NCI-H226 (cell line): ENCODE measurements at places on chromosomes 3 and 15.

DNA sequence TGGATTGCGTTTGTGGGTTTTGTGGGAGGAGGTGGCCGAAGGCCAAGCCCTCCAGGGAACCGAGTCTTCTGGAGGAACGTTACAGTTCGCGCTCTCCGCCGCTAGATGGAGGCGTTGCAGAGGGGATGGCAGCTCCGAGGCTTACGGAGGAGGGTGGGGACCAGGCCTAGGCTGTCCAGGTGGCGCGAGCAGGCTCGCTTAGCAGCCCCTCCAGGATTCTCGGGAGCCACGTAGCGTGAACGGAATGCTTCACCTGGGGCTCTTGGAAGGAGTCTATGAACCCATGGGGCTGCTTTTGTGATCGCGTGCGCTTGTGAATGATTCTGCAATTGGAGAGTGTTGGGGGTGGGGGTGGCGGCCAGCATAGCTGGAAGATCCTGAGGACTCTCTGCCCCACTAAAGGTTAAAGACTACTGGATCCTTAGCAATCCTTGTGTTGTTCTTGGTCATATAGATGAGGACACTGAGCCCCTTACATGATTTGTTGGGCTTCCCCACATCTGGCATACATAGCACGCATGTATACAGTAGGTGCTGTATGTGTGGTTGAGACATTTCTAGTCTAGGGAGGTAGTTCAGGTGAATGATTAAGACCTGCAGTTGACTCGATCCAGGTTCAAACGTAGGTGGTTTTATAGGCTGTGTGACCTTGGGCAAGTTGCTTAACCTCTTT is 25.7 kb downstream of the FAM3D start:
- DNase-seq: peak; percentile 73

- peak; percentile 79 for DNase-seq
These were observed 142.9 kb upstream of the TP63 start for GRCh38 chr3:189488241-189488767.

- no peak for DNase-seq
These were observed 125.6 kb downstream of the SMAD6 start for GRCh38 chr15:66827698-66828055.

DNA sequence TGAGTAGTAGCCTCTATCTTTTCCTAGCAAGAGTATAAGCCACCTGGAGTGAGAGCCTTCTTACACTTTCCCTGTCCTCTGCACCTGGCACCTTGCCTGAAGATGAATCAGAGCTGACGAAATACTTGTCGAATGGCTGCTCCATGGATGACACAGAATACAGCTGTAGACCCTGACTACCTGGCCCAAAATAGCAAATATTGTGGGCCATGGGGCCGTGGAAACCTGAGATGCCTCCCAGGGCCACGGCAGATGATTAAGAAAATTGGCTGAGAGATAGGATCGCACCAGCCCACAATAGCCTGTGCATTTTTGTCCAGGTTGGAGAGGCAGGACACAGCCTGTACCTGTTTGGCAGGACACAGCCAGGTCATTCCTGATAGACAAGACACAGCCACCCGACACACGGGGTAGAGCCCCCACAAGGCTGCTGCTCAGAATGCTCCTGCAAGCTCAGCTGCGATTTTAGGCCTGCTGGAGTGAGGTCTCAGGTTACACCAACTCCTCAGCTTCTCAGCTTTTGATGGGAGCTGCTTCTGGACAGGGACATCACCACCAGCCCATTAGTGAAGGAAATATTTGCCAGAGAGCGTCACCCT is 22.9 kb upstream of the TPM1 start:
- peak; percentile 81 for DNase-seq

DNA sequence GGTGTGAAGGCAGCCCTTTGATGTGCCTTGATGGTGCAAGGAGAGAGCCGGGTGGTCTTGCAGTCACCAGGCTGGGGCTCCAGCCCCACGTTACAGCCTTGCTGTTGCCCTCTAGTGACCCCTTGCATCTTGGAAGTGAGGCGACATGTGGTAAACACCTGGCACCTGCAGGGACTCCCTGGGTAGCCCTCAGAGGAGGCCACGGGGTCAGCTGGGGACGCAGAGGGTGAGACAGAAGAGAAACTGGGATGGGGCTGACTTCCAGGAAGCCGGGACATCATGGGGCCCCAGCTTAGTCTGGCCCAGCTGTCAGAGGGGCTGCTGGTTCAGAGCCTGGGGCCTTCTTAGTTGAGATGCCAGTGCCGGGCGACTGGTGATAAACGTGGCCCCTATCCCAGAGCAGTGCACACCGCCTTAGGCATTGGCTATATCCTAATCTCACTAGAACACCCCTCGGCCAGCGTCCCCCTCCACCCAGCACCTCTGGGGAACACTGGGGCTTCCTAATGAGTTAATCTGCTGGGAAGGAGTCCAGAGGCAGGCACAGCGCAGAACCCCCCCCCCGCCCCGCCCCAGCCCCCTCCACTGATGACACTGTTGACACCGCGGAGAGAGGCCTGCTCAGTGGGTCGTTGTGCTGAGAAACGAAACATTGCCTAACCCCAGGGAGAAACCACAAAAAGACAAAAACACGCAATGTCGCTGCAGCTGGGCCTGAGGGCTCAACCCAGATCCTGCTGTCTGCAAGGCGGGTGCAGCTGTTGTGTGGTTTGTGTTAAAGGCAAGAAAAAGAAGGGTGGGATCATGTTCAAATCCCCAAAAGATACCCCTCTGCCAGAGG is 60.5 kb upstream of the KLF13 start:
- DNase-seq: no peak

DNA sequence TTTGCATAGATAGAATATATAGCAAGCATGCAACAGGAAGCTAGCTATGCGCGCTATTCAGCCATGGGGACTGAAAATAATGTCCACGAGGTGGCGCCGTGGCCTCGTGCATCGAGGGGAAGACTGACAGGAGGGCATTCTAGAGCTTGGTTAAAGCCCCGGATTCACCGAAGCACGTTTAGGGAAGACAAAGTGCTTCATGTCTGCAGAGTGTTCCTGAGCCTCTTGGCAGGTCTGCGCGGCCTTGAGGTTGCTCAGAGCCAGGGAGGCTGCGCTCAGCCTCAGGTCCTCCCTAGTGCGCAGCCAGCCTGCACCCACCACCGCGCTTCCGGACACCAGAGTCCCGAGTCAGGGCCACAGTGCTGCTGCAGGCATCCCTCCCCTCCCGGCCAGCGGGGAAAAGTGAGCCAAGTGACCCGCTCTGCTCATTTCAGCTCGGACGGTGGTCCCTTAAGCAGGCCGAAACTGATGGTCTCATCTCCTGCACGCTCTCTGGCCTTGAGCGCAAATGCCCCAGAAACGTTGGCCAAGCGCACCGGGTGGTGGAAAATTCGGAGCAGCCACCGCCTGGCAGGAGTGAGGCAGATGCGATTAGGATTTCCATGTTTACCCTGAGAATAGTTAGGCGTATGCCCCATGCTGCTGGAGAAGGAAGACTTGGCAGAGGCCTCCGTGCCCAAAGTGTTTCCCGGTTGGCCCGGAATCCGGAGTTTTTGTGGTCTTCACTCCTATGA is 24.8 kb downstream of the GABRA5 start:
- DNase-seq: no peak

DNA sequence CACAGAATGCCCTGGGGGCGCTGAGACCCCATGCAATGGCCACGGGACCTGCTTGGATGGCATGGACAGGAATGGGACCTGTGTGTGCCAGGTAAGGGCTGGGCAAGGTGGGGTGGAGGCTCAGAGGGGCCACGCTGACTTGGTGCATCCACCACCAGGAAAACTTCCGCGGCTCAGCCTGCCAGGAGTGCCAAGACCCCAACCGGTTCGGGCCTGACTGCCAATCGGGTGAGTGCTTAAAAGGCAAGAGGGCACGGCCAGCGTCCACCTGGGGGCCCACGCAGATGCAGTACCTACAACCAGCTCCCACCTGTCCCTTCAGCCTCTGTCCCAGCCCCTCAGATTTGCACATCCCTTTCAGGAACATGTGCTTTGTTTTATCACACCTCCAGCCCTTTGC is 6.9 kb downstream of the STAB1 start:
- DNase-seq: no peak

DNA sequence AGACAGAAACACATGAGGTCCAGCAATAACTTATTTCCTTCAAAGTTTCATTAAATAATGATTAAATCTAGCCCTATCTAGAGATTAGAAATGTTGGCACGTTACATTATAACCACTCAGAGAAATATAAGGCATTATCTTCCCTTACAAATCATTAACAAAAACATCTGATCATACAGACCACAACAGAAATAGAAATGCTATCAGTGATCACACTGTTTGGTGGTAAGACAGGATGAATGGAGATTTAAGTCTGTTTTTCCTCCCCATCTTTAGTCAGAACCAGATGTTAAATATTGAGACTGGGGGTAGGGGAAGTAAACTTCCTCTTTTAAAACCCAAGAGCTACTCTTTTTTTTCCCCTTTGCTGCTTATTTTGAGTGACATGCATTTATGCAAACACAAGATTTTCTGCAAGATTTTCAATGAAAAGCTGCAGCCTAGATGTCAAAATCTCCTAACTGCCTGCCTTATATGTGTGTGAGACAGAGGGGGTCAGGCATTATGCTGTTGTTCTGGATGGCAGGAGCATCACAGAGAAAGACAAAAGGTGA is 70.4 kb downstream of the CBLB start:
- no peak for DNase-seq

- no peak for DNase-seq
These were observed 29.6 kb upstream of the TRPC1 start for GRCh38 chr3:142694225-142694624.

DNA sequence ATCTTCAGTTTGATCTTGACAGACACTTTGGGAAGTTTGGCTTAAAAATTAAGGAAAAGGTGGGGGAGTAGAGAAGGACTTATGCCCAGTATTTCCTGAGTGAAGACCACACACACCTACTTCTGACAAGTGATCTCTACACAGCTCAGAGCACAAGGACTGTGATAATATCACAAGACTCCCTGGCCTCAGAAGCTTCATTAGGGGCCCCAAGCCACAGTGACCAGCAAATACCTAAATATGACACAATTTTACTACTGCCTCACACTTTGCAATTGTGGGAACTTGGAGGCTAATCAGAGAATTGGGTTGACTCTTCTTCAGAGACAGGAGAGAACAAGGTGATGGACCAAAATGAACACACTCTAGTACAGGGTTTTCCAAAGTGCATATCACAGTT is 2.6 kb downstream of the ILDR1 start:
- DNase-seq: no peak

GRCh38 chr15:45376300-45376928 is 1.9 kb downstream of the GATM start:
- no peak for DNase-seq

DNA sequence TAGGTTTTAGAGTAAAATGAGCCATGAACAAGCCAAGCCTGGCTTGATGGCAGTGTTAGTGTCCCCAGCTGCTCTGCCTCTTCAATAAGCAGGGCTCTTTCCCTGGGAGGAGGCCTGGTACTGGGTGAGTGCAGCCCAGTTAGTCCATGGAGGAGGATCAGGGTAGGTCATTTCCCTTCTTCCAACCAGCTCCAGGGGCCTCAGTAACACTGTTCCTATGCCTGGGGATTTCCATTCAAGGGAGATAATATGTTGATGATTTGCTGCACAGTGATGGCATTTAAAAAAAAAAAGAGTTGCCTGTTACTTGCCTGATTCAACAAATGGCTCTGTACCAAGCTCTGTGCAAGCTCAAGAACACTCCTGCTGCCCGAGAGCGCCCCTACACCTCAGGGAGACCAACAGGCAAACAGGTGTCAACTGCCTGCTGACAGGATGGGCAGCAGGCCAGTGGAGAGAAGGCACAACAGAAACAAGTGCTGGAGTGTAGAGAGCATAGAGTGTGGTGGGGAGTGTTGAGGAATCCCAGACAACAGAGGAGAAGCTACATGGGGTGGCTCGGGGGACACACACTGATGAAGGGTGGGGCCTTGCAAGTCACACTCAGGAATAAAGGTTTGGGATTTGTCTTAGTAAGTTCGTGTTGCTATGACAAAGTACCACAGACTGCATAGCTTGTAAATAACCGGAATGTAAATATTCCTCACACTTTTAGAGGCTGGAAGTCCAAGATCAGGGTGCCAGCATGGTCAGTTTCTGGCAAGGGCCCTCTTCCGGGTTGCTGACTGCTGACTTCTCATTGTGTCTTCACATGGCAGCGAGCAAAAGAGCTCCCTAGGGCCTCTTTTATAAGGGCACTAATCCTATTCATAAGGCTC is 78.6 kb upstream of the PXYLP1 start:
- DNase-seq: no peak

GRCh38 chr3:140530603-140531002 is 147.3 kb upstream of the TRIM42 start:
- DNase-seq: peak; percentile 33

GRCh38 chr3:125378762-125379161 is 3.6 kb upstream of the ZNF148 start:
- no peak for DNase-seq

GRCh38 chr15:85154061-85154460 is 172.4 kb downstream of the PDE8A start:
- no peak for DNase-seq

- DNase-seq: no peak
These were observed 564.7 kb downstream of the FOXP1 start for GRCh38 chr3:71018799-71019198.

DNA sequence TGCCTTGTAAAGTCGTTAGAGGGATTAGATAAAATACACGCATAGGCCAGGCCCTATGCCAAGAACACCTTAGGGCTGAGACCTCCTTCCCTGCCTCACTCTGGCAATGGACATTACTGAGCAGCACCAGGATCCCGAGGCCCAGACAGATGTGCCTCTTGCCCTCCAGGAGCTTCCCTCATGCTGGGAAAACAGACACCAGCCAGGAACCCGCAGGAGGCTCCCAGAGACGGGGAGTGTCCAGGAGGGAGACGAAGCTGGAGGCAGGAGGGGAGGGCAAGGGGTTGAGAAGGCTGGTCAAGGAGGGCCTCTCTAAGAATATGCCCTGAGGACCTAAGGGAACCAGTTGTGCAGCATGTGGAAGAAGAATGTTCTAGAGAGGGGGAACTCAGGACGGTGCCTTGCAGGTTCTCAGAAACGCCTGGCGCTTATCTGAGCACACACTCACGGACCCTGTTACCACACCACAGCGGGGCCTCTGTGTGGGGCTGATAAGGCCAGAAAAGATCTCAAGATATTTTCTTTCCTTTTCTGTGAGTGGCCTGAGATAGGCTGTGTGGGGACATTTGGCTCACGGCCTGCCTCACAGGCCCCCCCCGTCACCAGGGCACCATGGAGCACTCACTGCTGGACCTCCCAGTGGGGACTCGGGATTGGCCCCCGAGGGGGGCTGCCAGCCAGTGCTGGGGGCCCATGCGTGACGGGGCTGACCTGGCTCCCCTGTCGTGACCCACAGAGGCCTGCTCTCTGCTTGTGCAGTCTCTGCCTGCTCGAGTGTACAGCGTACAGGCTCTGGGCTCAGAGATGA is 22.0 kb upstream of the CYP11A1 start:
- peak; percentile 52 for DNase-seq

DNA sequence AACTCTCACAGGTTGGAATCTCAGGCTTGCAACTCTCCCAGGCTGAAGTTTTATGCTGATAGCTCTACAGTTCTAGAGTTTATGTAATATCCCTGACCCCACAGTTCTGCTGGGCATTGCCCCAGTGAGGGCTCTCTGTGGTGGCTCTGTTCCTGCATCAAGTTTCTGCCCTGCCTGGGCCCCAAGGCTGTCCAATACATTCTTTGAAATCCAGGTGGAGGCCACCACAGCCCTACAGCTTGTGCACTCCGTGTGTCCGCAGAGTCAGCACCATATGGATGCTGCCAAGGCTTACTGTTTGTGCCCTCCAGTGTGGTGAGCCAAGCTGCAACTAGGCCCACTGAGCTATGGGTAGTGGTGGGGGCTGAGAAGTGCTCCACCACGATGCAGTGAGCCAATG is 1141.2 kb upstream of the EPHA6 start:
- no peak for DNase-seq

GRCh38 chr15:65912235-65912634 is 42.9 kb downstream of the RAB11A start:
- DNase-seq: no peak
